ENCODE measurements at places on chromosomes 2 and 18.

DNA sequence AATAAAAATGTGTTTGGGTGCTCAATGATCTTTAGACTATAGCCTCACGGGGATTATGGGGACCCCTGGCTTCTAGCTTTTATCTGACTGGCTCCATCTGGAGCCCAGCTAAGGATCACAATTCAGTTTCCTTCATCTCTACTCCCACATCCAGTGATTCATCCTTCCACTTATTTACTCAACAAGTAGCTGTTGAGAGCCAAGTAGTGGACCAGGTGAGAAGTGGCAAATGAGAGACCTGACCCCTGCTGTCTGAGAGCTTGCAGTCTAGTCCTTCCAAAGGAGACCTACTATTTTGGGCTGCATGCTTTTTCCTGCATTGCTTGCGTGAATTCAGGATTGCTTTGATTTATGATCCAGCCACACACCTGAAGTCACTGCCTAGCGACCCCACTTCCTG is 10.7 kb upstream of the DSG3 start:
- no peak for DNase-seq

- no peak for DNase-seq
Measured at GRCh38 chr2:38596229-38596628, 6.5 kb downstream of the HNRNPLL start.

DNA sequence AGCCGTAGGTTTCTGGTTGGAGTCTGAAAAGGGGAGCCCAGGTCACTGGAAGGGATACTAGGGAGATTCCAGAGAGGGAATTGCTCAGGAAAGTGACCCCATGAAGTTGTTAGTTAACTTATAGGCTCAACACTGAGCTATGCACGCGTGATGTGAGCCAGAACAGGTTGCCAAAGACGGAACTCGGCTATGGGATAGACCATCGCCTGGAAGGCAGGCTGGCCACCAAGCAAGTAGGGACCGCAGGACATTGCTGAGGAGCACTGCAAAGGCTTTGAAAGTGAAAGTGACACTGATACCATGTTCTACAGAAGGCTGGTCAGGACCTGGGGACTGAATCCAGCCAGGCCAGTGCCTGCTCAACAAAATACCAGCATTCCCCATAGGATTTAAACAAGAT is 7.3 kb downstream of the FARP2 start:
- DNase-seq = no peak

DNA sequence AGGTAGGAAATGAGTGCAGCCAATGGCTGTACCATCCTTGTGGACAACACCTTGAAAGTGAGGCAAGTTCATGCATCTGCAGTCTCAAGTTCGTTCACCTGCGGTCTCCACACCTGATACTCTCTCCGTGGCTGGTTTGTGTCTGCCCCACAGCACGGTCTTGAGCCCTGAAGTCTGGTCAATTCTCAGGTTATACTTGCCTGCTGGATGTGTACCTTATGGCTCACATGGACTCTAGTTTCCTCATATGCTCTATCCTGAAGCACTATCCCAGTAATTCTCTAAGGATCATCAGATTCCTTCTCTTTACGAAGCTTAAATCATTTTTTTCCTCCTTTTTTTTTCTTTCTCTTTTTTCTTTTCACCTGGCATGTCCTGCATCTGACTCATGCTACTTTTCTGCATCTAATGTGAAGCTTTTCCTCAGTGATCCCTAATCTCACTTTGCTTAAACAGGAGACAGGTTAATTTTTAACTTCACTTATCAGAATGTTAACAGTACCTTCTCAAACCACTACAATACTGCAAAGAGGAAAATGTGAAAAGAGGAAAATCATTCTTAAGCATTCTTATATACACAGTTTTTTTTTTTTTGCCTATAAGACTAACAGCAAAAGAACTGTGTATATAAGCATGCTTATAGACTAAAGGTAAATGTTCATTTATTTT is 511.2 kb downstream of the SOX11 start:
- DNase-seq = no peak

DNA sequence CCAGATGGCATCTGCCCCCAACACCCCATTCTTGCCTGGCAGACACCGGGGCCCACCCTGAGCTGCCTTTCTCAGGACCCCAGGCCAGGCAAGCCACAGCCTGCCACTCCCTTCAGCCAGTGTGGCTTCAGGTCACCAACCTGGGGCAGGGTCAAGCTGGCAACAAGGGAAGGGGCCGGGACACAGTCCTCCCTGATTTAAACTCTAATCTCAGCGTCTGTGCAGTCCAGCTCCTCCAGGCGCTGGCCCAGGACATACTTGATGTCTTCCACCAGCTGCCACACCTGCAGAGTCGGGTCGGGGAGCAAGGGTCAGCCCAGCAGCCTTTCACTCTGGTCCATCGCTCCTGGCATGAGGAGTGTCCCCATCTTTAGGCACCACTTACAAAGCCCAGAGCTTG is 29.0 kb upstream of the ALPP start:
- DNase-seq = no peak

DNA sequence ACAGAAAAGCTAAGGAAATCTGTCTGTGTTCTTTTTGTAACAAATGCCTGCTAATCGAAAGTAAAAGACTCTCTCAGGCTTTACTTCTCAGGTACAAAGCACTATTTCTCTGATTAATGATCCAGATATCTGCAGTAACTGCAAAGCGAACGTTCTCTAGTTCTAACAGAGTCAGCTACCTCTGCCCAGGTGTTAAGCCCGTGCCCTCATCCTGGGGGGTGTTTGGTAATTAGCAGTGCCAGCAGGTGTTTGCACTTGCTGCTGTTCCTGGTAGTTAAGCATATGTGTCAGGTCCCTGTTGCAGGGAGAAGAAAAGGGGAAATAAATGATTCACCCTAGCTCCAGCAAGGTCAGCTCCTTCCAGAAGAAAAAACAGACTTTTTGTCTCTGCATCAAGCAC is 58.8 kb upstream of the CRIM1 start:
- DNase-seq = no peak

DNA sequence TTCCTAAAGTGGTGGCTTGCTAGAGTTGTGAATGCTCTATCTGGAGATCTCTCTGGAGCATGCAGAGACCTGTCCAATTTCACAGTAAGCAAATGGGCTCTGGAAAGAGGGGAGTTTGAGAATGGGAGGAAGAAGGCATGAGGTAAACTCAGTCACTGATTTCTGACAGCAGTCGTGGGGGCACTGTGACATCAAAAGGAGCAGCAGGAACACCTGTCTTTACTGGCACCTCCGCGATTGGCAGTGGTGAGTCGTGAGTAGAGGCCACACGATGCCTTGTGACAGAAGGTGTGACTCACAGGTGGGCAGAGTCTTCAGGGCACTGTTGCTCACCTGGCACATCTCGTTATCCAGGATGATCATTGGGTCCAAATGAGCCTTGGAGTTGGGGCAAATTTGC is 38.8 kb upstream of the CAVIN2 start:
- DNase-seq = no peak

- DNase-seq = no peak
Measured at GRCh38 chr2:49950646-49951045, 796.3 kb upstream of the FSHR start.

DNA sequence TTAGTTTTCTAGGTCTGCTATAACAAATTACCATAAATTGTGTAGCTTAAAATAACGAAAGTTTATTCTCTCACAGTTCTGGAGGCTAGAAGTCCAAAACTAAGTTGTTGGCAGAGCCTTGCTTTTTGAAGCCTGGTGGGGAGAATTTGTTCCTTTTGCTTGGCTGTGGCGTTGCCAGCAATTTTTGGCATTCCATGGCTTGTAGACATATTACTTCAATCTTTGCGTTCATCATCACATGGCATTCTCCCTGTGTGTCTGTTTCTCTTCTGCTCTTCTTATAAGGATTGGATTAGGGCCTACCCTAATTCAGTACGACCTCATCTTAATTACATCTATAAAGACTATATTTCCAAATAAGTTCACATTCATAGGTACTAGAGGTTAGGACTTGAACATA is 217.7 kb downstream of the MBD5 start:
- no peak for DNase-seq

DNA sequence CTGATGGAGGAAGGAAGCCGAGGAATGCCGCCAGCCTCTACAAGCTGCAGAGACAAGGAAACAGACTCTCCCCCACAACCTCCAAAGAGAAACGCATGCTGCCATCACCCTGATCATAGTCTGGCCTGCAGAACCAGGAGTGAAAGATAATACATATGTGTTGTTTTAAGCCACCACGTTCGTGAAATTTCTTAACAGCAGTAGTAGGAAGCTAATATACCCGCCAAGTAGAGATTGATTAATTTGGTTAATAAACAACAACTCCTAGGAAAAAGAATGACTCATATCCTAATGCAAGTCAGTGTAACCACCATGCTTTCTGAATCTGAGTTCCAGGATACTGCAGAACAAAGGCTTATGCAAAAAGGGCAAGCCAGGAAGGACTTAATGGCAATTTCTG is 36.6 kb downstream of the LONRF2 start:
- DNase-seq = no peak

DNA sequence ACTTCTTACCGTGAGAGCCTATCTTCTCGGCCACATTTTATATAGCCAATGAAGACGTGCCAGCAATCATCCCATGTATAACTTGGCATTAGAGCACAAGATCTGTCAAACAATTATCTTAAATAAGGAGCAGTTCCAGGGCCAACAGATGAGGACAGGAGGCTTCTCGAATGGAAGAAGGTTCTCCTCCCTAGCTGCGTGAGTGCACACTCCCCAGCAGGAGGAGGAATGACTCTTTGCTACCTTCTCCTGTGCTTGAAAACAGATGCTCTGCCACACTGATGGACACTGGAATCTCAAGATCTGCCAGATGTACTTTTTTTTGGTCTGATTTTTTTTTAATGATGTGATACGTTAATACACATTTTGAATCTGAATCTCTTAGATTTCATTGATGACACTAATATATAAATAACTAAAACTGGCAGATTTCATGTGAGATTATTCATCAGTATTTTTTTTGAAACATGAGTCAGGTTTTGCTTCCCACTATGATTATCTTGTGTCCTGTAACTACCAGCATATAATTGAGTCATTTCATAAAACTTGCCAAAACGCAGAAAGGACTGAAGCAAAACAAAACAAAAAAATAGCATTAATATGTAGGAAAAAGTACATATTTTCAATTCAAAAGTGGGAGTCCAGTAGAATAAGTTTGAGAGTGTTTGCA is 626 bp upstream of the VIT start:
- no peak for DNase-seq

- no peak for DNase-seq
Measured at GRCh38 chr2:43315482-43315881, 89.1 kb upstream of the ZFP36L2 start.

DNA sequence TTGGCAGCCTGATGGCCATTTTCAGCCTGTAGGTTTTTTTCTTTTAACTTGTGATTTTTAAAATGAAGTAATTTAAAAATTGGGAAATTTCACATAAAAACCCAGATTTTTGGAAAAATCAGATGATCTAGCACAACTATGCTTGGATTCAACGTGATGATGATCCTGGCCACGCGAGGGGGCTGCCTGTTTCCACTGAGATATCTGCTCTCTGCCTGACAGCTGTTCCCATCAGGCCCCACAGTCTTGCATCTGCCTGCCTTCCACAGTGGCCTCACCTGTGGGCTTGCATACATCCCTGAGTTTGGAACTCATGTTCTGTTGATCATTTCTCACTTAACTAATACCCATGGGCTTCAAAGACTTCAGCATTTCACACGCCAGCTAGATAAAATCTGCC is 92.1 kb upstream of the FZD5 start:
- no peak for DNase-seq

DNA sequence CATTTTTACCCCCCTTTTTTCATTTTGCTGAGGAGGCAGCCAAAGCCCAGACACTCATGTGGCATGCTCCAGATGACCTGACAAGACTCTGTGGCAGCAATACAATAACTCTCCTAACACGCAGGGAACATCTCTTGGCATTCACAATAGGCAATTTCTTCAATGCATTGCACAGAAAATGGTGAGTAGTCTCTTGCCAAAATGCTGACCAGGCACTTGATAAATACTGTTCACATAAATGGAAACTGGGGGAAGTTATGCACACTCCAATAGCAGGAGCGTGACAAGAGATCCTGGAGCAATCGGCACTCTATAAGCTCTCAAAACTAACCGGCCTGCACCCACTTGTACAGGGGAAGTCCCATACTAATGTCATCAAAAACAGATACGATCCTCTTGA is 66.3 kb downstream of the NBAS start:
- no peak for DNase-seq

- no peak for DNase-seq
Measured at GRCh38 chr2:10057231-10058107, 14.1 kb downstream of the KLF11 start.

DNA sequence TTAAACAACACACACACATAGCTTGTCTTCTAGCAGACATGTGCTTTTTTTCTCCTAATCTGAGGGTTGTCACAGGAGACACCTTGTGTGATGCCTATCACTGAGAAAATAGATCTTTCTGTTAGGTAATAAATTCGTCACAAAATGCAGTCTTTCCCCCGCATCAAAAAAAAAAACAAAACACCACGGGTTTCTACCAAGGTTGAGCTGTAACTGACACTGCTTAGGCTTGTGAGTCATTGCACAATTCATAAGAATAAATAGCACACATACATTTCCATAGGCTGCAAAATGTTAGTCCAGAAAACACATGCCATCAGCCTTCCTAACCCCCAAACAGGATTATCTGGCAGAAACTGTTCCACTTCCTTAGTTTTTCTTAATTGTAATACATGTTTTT is 6.5 kb downstream of the TMEM163 start:
- no peak for DNase-seq
